B cell (primary cell): ENCODE measurements at places on chromosomes 11 and 22. TPM values are rescaled to one million over a fixed set of nuclear protein-coding genes. Genes with fewer than 3 reads are reported as not detected.

- no peaks in the 10 kb centered on the region for H3K4me1 ChIP-seq
- no peak overlapping the region for H3K4me3 ChIP-seq
- no peak overlapping the region for H3K27ac ChIP-seq
- DNase-seq, result no peak
- peaks cover 18% of the 10 kb centered on the region for H3K36me3 ChIP-seq
Measured at GRCh38 chr11:43459246-43459645, 100.5 kb downstream of the TTC17 start.

- H3K27ac ChIP-seq, result no peak overlapping the region
- no peak for DNase-seq
- no peaks in the 10 kb centered on the region for H3K4me1 ChIP-seq
- no peaks in the 10 kb centered on the region for H3K27me3 ChIP-seq
- H3K4me3 ChIP-seq, result no peak overlapping the region
Measured at GRCh38 chr11:20327377-20327935, 36.1 kb upstream of the HTATIP2 start.

DNA sequence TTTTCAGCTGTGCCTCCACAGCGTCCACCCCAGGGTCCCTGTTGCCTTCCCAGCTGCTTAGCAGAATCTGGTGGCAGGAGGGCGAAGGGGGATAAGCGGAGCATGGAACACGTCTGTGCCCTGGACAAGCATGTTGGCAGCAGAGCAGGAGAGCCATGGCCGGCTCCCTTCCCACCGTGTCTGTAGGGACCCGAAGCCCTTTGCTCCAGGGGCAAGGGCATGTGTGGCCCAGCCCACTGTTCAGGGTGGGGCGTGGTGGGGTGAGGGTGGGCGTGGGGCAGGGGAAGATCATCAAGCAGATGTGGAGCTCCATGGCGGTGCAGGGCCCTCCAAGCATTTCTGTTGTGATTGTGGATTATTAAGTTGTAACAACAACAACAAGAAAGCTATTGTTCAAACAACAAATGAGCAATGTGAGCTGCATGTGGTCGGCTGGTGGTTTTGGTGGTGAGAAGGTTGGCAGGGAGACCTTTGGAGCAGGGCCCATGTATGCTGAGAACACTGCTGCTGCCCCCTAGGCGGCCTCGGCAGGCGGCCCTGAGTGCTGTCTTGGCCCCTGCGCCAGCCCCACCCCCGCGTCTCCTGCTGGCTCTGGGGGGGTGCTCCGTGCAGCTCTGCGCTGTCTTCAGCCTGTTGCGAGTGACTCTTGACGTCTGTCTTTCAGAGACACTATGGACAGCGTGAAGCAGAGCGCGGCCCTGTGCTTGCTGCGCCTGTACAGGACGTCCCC lies 50.9 kb downstream of the AP2A2 start:
- no peaks in the 10 kb centered on the region for H3K27me3 ChIP-seq
- H3K27ac ChIP-seq, result no peak overlapping the region
- DNase-seq, result no peak
- peaks cover 42% of the 10 kb centered on the region for H3K36me3 ChIP-seq
- no peaks in the 10 kb centered on the region for H3K4me1 ChIP-seq

DNA sequence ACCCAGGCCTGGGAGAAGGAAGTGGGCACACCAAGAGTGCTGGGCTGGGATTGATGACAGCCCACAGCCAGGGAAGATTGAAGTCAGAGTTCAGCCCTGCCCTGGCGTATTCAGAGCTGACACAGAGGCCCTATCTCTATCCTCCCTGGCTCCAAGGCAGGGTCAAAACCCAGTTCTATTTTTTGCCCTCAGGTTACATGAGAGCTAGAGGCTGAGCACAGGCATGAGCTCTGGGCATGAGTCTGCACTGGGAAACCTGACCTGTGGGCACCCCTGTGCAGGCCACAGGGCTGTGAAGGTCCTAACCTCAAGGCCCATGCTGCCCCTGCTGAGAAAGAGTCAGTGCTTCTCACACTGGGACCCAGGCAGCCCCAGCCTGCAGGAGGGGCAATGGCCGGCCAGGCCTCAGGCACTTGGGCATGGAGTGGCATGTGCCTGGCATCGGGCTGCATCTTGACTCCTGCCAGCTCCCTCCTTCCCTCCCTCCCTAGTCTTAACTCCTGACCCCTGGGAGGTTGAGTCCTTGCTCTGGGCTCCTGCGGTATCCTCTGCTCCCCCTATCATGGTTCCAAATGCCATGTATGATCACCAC lies 5.4 kb downstream of the SLC35E4 start:
- no peak overlapping the region for H3K4me3 ChIP-seq
- DNase-seq, result no peak
- H3K27me3 ChIP-seq, result no peaks in the 10 kb centered on the region
- H3K36me3 ChIP-seq, result no peaks in the 10 kb centered on the region
- no peak overlapping the region for H3K27ac ChIP-seq

DNA sequence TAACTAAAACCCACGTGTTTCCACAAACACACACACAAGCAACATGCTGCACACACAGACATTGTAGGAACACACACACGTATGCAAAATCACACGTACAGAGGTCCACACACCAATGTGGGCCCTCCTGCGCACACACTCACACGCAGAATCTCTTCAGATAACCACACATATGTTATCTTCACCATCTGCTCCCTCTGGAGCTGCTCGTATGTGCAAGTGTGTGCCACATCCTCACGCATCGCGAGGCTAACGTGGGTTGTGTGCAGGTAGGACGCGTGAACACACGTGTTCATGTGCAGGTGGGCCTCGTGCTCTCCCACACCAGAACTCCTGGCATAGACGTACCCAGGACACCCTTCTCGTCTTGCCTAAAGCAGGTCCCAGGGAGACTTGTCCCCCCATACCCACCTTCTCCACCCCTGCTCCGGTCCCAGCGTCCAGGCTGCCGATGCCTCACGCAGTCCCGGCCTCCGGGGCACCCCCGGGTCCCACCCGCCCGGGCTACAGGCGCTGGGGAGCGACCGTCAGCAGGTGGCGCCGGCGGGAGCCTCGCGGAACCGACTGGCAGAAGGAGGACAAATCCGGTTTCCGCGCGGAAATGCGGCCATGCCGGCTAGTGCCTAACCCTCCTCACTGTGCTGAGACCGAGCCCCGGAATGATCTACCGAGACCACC lies 10.3 kb upstream of the IGSF9B start:
- H3K36me3 ChIP-seq, result no peaks in the 10 kb centered on the region
- no peak overlapping the region for H3K27ac ChIP-seq
- DNase-seq, result no peak
- no peaks in the 10 kb centered on the region for H3K27me3 ChIP-seq

GRCh38 chr11:23359297-23359696 lies 499.0 kb upstream of the CCDC179 start:
- DNase-seq, result no peak
- H3K27me3 ChIP-seq, result no peaks in the 10 kb centered on the region
- no peaks in the 10 kb centered on the region for H3K36me3 ChIP-seq
- H3K4me1 ChIP-seq, result no peaks in the 10 kb centered on the region

DNA sequence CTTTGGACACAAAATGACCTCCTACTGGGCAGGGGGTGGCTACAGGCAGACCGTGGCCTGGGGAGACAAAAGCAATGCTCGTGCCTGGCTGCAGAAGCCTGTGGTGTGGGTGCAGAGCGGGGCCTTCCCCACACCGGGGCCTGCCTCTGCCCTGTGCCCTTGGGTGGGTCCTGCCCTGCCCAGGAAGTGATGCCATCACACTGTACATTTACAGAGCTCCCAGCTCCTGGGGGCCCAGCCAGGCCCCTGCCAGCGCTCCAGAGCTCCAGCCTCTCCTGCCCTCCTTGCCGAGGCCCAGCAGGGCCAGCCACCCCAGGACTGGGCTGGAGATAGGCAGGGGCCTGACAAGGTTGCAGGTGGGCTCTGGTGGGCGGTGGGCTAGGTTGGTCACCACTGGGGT lies 40.1 kb downstream of the MUC5B start:
- H3K36me3 ChIP-seq, result peaks cover 2% of the 10 kb centered on the region
- no peak overlapping the region for H3K4me3 ChIP-seq
- H3K4me1 ChIP-seq, result peaks cover 12% of the 10 kb centered on the region
- H3K27me3 ChIP-seq, result no peaks in the 10 kb centered on the region
- DNase-seq, result no peak

- DNase-seq, result no peak
- H3K27me3 ChIP-seq, result no peaks in the 10 kb centered on the region
- H3K4me3 ChIP-seq, result no peak overlapping the region
- no peaks in the 10 kb centered on the region for H3K36me3 ChIP-seq
- H3K27ac ChIP-seq, result no peak overlapping the region
Measured at GRCh38 chr11:3214420-3214699, 4.3 kb downstream of the MRGPRG start.

DNA sequence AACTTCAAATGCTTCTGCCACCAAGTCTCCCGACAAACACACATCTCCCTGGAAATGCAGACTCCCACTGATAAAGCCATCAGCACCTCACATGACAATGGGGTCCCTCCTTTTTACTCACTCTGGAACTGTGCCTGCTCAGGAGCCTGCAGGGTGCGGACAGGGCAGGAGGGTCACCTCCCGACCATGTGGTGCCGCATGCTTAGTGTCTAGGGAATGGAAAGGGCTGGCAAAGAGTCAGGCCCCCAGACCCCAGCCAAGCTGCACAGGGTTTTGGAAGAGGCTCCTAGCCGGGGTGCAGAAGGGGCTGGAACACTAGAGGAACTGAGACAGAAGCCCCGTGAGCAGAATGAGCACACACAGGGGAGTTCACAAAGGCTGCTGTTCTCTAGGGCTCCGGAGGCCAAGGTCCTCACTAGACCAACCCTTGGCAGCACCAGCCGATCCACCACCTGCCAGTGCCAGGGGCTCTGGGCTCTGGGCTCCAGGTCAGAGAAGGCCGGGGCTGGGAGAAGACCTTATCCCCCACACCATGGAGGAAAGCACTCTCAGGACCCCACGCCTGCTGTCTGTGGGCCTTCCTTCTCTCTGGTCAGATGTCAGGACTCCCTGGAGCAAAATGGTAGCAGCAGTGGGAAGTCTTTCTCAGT lies 125.1 kb upstream of the FGF3 start:
- no peak for DNase-seq
- no peak overlapping the region for H3K27ac ChIP-seq
- no peak overlapping the region for H3K4me3 ChIP-seq
- no peaks in the 10 kb centered on the region for H3K36me3 ChIP-seq
- no peaks in the 10 kb centered on the region for H3K27me3 ChIP-seq

- H3K27ac ChIP-seq, result no peak overlapping the region
- H3K36me3 ChIP-seq, result no peaks in the 10 kb centered on the region
- no peaks in the 10 kb centered on the region for H3K4me1 ChIP-seq
- no peak overlapping the region for H3K4me3 ChIP-seq
Measured at GRCh38 chr11:11446967-11447366, 93.9 kb upstream of the CSNK2A3 start.

DNA sequence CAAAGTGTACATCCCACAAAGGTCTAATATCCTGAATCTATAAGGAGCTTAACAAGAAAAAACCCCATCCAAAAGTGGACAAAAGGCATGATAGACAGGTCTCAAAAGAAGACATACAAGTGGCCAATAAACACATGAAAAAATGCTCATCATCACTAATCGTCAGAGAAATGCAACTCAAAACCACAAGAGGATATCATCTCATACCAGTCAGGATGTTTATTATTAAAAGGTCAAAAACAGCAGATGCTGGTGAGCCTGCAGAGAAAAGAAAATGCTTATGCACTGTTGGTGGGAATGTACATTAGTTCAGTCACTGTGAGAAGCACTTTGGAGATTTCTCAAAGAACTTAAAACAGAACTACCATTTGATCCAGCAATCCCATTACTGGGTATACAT lies 12.7 kb downstream of the LGALS12 start:
- no peak for DNase-seq
- no peaks in the 10 kb centered on the region for H3K27me3 ChIP-seq
- no peaks in the 10 kb centered on the region for H3K4me1 ChIP-seq
- H3K27ac ChIP-seq, result no peak overlapping the region
- no peaks in the 10 kb centered on the region for H3K36me3 ChIP-seq

DNA sequence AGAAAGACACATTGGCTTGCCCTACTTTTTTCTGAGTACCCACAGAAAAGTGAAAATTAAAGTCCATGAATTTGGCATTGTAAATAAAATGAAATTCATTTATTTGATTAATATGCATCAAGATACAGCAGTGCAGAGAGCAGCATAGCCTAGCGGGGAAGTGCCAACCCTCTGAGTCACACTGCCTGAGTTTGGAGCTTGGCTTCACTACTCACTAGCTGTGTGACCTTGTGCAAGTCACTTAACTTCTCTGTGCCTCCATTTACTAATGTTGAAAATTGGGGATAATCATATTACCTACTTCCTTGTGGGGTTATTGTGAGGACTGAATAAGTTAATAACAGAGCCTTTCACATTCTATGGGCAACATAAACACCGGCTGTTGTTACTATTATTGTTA lies 111.5 kb upstream of the CSNK2A3 start:
- no peak overlapping the region for H3K27ac ChIP-seq
- no peaks in the 10 kb centered on the region for H3K27me3 ChIP-seq
- no peak for DNase-seq
- H3K4me3 ChIP-seq, result no peak overlapping the region
- no peaks in the 10 kb centered on the region for H3K4me1 ChIP-seq

DNA sequence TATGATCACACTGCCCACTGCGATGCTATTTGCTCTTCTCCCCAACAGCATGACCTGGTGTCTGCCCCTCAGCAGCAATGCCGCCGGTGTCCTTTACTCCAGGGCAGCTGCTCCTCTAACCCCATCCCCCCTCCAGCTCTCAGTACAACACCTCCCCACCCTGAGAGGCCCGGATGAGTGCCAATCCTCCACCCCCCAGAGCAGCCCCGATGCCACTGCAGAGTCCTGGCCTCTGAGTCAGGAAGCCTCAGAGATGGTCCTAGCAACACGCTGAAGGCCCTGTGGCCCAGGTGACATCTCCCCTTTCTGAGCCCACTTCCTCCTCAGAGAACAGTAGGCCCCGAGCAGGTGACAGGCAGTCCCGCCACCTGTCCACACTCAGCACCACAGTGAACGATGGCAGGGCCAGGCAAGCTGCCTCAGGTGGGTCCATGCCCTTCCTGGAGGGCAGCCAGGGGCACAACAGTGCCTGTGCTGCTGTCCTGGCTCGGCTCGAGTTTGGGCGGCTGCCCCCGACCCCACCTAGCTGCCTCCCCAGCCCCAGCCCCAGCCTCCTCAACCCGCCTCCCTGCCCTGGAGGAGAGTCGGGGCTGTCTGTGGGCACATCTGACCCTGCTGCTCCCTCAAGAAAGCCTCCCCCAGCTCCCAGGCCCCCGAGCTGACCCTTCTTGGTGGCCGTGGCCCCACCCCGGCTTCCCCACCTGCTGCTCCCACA lies 3.9 kb upstream of the NDUFS8 start:
- no peak for DNase-seq
- H3K27ac ChIP-seq, result no peak overlapping the region
- no peaks in the 10 kb centered on the region for H3K36me3 ChIP-seq
- H3K4me3 ChIP-seq, result no peak overlapping the region
- H3K27me3 ChIP-seq, result no peaks in the 10 kb centered on the region
- peaks cover 15% of the 10 kb centered on the region for H3K4me1 ChIP-seq

Gene PTPRCAP
- total RNA-seq, result 262 and 266 TPM in 2 replicates

Gene SLC17A6
- total RNA-seq, result not detected in 2 replicates

Gene CABP7
- not detected in 2 replicates for total RNA-seq

Gene DRAP1
- total RNA-seq, result 62.9 and 71.7 TPM in 2 replicates

Gene INPP5J
- total RNA-seq, result 0.29 and 0.52 TPM in 2 replicates

Gene MGAT3
- 27.8 and 28.0 TPM in 2 replicates for total RNA-seq

Gene CALCA
- not detected in 2 replicates for total RNA-seq

Gene CD3G
- 0.34 TPM in 2 replicates for total RNA-seq

Gene SHANK3
- not detected in 2 replicates for total RNA-seq

Gene OR6A2
- 0.10 and 0.12 TPM in 2 replicates for total RNA-seq
